ENCODE measurements at places on chromosomes 12 and 14.

DNA sequence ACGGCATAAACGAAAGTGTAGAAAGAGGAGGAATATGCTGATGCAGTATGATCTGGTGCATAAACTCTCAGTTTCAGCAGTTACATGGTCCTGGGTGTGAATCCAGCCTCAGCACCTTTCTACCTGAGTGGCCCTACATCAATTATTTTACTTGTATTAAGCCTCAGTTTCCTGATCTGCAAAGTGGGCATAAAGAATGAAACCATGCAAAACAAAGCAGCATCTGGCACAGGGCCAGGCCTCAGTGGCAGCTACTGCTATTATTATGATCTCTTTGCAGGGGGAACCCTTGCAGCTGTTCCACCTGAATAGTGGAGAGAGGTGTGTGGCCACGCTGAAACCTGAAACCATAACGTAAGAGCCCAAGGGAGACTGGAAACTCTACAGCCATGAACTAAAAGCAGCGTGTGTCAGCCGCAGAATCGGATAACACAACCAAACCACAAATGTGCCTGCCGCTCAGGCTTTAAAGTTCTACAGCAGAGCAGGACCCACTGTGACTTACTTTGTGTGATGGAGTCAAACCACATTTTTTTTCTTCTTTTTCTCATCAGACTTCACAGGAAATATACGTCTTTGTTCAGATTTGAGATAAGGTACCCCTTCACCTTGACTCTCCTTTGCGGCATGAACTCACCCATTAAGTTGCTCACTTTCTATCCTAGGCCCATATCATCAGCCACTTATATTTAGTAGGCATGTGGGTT lies 29.2 kb upstream of the FOS start:
- no peak for DNase-seq

DNA sequence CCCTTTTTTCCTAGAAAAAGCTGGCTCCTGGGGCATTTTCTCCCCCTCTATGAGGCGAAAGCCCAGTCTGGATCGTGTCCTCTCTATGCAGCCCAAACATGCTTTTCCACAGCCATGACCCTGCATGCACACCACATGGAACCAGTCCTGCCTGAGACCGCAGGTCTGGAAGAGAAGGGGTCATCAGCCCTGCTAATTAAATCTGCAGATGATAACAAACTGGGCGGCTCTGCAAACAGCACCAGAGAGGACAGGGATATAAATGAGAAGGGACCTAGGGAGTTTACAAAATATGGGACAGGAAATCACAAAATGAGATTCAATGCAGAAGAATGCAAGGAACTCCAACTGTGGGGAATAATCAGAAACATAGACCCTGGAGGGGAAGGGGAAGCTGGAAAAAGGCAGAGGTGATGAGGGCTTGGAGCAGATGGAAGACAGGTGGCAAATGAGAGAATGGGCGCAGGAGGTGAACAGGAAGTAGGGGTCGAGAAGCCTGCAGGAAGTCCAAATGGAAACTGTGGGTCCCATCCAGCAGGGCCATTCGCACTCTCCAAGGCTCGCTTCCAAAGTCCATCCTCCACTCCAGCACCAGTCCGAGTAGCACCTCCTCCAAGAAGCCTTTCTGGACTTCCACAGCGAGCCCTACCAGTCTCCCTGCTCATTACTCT lies 76.3 kb downstream of the ANO2 start:
- DNase-seq, result no peak

GRCh38 chr14:105126126-105126980 lies 42.2 kb downstream of the JAG2 start:
- DNase-seq, result no peak

GRCh38 chr14:71060825-71061455 lies 153.7 kb downstream of the PCNX1 start:
- DNase-seq, result no peak

DNA sequence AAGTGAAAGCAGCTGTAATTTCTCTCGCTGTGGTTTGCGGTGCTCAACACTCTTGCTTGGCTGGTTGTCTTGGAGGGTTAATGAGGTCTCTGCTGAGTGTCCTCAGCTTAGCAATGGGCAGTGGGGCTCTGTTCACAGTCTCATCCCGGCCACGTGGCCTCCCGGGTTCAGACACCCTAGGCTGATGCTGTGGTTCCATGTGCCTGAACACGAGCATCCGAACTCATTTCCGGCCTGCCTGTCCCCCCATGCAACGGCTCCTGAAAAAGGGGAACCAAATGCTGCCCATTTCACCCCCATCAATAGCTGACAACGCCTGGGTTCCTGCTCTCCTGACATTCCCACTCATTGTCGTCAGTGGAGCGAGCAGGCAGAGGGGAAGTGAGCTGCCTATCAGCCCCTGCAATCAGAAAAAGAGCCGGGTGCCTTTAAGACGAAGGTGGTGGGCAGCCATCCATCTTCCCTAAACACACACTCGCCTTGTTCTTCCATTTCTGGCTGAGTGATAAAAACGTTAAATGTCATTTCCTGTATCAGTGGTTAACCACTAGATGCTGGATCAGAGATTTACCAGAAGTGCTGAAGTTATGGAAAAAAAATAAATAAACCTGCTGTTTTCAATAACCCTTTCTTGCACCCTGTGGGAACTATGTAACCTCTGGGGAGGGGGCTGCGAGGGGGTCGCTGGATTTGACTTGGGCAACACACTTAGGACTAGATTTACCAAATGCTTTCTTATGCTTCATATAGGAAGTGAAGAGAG lies 60.3 kb upstream of the BCL2L14 start:
- DNase-seq, result no peak

DNA sequence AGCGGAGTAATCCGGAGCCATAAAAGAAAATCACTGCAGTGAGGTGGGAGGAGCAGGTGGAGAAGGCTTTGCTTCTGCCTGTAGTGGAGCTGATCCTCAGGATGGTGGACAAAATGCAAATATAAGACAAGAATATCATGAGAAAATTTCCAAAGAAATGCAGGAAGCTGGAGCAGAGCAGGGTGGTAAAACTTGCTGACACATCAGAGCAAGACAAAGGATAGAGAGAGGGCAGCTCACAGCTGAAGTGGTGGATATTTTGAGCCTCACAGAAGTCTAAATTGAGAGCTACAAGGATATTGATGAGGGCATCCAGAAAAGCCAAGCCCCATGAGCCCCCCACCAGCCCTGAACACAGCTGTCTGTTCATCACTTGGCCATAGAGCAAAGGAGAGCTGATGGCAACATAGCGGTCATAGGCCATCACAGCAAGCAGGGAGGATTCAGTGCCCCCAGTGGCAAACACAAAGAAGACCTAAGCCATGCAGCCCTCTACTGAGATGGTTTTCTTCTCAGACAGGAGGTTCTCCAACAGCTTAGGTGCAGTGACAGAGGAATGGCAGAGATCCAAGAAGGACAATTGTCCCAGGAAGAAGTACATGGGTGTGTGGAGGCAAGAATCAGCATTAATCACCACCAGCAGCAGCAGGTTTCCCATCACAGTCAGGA lies 30.0 kb upstream of the ANP32D start:
- peak; percentile 21 for DNase-seq

DNA sequence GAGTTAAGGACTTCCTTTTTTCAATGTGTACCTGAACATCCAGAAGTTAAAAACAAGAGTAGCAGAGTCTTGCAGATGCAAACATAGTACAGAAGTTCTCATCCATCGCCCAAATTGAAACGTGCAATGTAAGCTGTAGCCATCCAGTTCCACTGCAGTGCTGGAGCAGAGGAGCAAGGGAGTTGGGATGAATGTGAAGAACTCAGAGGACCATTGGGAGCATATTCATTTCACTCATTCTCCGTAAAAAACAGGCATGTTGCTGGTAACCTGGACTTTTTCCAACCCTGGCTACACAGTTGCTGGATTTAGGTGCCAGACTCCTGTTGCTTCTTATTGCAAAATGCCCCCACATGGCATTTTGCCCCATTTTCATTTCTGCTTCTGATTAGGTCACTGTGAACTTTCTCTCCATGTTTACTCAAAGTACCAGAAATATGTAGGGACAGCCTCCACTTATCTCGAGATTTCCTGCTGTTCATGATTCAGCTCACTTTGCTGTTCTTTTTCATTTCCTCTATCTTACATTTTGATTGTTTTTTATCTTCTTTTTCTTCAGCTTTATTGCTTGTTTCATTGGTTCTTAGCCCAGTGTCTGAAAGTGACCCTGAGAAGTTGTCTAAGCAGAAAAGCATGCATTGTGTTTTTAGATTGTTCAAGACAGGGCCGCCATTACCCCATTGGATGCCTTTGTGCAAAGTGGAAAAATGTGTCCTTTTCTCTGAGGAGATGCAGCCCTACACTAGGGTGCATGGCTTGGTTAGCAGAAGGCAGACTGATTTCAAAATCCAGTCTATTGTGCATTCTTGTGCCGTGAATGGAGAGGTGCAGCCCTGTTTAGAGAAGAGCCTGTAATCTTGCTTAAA lies 109.0 kb upstream of the AMIGO2 start:
- DNase-seq, result no peak

GRCh38 chr12:50545213-50545612 lies 40.4 kb downstream of the DIP2B start:
- no peak for DNase-seq

DNA sequence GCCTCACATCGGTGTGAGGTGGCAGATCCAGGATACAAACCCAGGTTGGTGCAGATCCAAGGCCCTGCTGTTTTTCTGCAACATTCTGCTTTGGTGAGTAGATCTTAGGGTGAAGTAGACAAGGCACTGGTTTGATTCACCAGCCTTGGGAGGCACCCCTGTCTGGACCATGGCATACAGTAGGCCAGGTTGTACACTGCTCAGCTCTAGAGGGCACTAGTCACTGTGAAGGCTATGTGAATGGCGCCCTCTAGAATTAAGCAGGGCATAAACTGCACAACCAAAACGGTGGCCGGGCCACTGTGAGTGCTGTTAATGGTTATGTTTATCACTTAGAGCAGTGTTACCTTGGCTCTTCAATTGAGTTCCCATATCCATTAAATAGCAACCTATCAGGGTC lies 280.6 kb upstream of the PWP1 start:
- peak; percentile 34 for DNase-seq

- no peak for DNase-seq
Observed at GRCh38 chr14:99272899-99273765, 1.1 kb upstream of the BCL11B start.

GRCh38 chr12:108326254-108326750 lies 12.8 kb downstream of the CMKLR1 start:
- DNase-seq, result no peak

DNA sequence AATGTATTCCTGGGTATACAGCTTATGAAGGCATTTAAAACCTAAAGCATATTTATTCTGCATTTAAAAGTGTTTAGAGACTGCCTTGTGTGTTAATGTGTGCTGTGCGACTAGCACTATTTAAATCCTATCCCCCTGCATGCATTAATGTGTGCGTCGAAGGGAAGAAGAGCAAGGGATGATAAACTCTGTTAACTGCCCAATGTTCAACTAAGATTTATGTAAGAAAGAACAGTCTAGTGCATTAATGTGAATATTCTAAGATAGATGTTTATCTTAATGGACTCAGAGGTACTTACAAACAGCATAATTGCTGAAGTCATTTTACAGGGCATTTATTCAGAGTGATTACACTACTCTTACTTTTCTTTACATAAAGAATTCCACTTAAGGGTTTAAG lies 424.8 kb downstream of the DIO2 start:
- DNase-seq, result no peak

- DNase-seq, result no peak
Observed at GRCh38 chr12:28050606-28051005, 78.1 kb upstream of the PTHLH start.

GRCh38 chr14:51776102-51776894 lies 84.1 kb upstream of the GNG2 start:
- peak; percentile 62 for DNase-seq

- no peak for DNase-seq
Observed at GRCh38 chr14:56138928-56139327, 20.7 kb downstream of the PELI2 start.

GRCh38 chr14:51653775-51654532 lies 2.2 kb downstream of the FRMD6 start:
- DNase-seq, result no peak

DNA sequence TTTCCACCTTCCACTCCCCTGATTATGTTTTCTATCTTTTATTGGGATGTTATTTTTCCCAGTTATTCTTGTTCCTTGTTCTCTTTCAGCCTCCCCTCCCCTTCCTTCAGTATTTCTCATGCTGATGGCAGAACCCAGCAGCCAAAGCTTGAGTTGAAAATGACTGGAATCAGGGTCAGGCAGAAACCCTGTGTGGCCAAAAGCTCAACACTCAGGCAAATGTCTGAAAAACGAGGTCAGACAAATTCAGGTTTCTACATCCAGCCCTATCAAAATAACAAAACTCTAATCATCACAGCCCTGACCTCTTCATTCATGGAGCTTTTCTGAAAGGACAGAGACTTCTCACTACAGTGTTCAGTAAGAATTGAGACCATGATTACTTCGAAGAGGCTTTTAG lies 134.6 kb downstream of the PTPRR start:
- no peak for DNase-seq

GRCh38 chr12:79455286-79455685 lies 235.5 kb downstream of the PAWR start:
- no peak for DNase-seq
